ENCODE measurements at places on chromosomes 5 and 9. TPM values are rescaled to one million over a fixed set of nuclear protein-coding genes. Genes with fewer than 3 reads are reported as not detected.

DNA sequence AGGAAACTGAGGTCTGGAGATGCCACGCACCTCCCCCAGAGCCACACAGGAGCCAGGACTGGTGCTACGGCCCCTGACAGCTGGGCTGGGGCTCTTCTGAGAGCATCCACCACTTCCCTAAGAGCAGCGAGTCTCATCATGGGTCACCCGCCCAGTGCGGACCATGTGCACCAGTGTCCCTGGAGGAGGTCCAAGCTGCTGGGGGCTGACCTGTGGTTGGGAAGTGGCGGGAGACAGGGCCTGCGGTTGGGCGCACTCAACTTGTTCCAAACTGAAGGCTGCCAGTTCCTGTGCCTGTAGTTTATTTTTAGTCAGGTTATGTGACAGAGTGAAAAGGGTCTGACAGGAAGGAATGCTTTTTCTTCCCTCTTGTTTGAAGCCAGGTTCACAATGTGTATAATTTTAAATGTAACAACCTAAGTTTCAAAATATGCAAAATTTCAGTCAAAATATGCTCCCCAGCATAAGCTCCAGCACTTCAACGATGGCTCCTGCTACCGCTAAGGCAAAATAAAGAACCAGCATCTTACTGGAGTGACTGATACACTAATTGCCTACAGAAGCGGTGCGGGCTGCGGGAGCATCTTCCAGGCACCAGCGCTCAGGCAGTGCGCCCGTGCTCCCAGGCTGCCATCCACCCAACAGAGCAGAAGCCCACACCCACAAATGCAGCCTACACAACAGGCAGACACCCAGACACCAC, 14.8 kb downstream of the BARHL1 start:
- DNase-seq = no peak

DNA sequence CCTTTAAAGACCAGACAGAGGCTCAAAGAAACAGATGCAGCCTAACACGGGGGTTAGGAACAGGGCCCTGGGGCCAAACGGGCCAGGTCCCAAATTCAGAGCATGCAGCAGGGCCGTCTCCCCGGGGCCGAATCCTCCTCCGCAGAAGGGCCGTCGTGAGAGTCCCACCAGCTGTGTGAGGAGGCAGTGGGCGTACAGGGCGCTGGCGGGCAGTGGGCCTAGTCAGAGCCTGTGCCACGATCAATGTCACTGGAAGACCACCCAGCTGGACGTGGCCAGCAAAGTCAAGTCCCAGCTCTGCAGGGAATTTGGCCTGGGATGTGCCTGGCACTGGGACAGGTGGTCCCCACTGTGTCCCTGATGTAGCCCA, 15.8 kb upstream of the FCN2 start:
- DNase-seq = no peak

GRCh38 chr5:37211661-37212060, 37.5 kb downstream of the CPLANE1 start:
- DNase-seq = no peak

C5 gene
- total RNA-seq = 55.4 TPM

NUTM2G gene
- 0.32 TPM for total RNA-seq
